Activated CD4-positive, alpha-beta T cell treated with anti-CD3 and anti-CD28 coated beads, Interleukin-2, amount 50 U/mL, for 1 hour (primary cell): ENCODE measurements at places on chromosomes 13 and 19.

DNA sequence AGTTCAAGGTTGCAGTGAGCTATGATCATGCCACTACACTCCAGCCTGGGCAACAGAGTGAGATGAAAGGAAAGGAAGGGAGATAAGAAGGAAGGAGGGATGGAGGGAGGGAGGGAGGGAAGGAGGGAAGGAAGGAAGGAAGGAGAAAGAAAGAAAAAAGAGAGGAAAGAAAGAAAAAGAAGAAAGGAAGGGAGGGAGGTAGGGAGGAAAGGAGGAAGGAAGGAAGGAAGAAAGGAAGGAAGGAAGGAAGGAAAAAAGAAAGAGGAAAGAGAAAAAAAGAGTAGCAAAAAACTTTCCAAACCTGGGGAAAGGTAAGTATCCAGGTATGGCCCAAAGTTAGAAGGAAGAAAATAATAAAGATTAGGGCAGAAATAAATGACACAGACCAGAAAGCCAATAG lies 7.1 kb downstream of the ZFP14 start:
- no peak for DNase-seq

DNA sequence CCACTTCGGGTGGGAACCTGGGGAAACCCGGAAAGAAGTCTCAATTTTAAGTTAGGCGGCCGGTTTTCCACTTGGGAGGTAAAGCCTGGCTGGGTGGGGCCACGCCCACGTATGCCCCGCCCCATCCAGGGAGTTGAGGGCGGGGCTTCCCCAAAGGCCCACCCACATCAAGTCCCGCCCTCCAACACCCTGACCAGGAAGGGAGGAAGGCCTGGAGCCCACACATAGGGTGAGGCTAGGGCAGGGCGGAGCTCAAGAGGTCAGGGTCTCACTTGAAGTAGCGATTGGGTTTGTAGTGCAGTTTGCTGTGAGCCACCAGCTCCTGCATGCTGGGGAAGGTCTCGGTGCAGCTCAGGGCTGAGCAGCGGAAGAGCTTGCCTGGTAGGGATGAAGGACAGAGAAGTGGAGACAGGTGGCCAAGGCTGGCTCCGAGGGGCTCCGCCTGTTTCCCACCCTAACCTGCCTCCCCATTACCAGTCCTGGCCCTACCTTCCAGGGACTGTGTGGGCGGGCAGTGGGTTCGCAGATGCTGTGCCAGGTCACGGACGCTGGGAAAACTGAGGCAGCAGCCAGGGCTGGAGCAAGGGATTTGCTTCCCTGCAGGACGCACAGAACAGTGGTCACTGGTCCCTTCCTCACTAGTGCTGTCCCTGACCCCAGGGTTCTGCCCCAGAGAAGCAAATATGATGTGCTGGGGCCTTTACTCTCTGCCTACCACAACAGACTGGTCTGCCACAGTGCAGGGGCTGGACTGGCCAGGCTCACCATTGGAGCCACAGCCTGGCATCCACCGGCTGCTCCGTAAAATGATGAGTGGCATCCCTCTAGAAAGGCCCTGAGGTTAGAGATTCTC lies 1.6 kb downstream of the ZNF414 start:
- DNase-seq, result no peak

- DNase-seq, result no peak
Observed at GRCh38 chr13:72286421-72286820, 419.4 kb upstream of the DACH1 start.

DNA sequence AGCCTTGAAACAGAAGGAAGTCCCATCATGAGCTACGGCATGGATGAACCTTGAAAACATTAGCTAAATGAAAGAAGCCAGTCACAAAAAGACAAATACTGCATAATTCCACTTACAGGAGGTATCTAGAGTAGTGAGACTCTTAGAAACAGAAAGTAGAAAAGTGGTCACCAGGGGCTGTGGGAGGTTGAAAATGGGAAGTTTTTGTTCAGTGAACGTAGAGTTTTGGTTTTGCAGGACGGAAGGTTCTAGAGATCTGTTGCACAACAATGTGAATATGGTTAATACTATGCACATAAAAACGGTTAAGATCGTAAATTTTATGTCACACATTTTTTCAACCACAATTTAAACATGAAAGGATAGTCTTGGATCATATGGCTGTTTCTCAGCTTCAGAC lies 11.9 kb upstream of the SLC10A2 start:
- DNase-seq, result no peak

- no peak for DNase-seq
Observed at GRCh38 chr19:57818378-57818777, 3.7 kb upstream of the ZNF552 start.

- DNase-seq, result no peak
Observed at GRCh38 chr13:39379118-39379517, 223.9 kb downstream of the LHFPL6 start.

GRCh38 chr13:29239653-29240525 lies 355.6 kb downstream of the SLC7A1 start:
- DNase-seq, result no peak

- DNase-seq, result no peak
Observed at GRCh38 chr13:110677731-110678545, 28.0 kb downstream of the CARS2 start.

- no peak for DNase-seq
Observed at GRCh38 chr19:18401580-18402112, 4.2 kb upstream of the LRRC25 start.

GRCh38 chr13:47351798-47352197 lies 454.9 kb upstream of the HTR2A start:
- DNase-seq, result no peak

- DNase-seq, result no peak
Observed at GRCh38 chr13:67353941-67354340, 123.8 kb upstream of the PCDH9 start.

DNA sequence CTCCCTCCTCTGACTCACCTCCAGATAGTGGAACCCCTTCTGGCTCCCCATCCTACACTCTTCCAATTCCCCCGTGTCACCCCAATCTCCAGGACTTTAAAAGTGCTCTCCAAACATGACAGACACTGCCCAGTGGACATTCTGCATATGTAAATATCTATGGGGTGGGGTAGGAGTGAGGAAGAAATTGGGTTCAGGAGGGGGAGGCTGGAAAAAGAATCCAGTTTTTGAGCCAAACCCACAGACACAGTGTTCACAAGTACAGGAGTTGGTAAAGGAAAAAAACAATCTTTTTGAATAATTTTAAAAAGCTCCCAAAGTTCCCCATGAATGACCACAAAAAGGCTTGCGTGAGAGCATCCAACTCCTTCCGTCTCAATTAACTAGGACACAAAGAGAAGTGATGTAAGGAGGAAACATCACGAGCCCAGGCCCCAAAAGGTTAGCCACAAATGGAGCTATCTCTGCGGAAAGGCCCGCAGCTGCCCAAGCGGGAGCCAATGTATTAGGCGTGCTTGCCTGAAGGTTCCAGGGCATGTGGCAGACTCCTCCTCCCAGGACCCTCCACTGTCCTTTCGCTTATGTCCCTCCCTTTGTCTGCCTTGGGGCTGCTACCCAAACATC lies 18.0 kb downstream of the ZC3H4 start:
- DNase-seq, result no peak

- no peak for DNase-seq
Observed at GRCh38 chr19:19672816-19673215, 4.2 kb downstream of the ZNF101 start.

DNA sequence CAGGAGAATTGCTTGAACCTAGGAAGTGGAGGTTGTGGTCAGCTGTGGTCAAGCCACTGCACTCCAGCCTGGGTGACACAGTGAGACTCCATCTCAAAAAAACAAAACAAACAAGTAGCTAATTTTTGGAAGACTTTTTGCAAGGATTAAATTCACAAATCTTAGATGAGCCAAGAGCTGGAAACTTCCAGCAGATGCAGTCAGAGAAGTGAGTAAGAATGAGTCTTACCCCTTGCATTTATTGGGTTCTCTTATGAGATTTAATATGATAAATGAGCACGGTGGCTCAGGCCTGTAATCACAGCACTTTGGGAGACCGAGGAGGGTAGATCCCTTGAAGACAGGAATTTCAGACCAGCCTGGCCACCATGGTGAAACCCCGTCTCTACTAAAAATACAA lies 44.9 kb upstream of the NBEA start:
- DNase-seq, result no peak

DNA sequence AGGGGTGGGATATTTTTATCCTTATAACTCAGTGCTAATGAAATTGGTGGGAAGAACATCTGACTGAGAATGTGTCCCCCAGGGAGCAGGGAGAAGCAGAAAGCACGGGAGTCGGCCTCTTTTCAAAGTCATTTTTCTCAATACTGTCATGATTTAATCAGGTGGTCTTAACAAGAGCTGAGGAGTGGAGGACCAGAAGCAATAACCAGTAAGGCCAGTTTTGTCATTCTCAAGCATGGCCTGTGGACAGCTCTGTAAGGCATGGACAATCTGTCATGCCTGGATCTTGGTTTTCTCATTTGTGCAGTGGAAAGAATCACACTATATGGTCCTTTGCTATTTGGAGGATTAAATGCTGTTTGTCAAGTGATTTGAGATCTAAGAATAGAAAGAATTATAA lies 99.7 kb downstream of the TNFSF11 start:
- no peak for DNase-seq

DNA sequence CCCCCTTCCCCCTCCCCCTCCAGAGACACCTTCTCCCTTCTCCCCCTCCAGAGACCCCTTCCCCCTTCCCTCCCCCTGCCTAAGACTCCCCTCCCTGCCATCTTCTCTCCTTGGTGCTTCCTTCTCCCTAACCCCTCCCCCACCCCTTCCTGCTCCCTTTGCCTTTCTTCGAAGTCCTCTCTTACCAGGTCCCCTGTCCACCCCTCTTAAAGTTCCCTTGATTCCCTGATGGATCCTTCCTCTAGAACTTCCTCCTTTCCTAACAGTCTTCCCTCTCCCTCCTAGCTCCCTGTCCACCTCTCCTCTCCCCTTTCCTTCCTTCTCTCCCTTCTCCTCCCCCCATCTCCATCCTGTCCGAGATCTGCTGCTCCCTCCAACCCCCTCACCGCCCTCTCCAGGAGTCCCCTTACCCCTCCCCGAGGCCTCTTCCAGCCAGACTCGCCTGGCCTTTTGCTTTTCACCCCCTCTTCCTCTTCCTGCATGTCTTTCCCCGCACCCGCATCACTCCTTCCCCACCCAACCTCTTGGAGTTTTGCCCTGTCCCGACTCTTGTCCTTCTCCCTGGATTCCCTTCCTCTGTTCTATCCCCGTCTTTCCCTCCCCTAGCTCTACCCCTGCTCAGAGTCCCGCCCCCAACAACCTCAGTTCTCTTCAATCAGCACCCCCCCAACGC lies 3.1 kb downstream of the TNFSF9 start:
- DNase-seq, result no peak

DNA sequence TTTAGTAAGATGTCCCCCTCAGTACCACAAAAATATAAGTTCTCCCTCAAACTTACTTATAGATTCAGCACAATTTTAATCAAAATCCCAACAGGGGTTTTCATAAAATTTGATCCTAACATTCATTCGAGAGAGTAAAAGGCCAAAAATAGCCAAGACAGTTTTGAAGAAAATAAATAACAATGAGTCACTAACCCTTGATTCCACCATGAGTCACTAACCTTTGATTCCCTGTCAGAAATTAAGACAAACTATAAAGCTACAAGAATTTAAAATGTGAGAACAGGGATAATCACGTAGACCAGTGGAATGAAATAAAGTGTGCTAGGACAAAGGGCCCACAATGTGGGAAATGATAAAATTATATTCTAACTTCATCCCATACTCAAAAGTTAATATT lies 320.3 kb downstream of the SUCLA2 start:
- no peak for DNase-seq

DNA sequence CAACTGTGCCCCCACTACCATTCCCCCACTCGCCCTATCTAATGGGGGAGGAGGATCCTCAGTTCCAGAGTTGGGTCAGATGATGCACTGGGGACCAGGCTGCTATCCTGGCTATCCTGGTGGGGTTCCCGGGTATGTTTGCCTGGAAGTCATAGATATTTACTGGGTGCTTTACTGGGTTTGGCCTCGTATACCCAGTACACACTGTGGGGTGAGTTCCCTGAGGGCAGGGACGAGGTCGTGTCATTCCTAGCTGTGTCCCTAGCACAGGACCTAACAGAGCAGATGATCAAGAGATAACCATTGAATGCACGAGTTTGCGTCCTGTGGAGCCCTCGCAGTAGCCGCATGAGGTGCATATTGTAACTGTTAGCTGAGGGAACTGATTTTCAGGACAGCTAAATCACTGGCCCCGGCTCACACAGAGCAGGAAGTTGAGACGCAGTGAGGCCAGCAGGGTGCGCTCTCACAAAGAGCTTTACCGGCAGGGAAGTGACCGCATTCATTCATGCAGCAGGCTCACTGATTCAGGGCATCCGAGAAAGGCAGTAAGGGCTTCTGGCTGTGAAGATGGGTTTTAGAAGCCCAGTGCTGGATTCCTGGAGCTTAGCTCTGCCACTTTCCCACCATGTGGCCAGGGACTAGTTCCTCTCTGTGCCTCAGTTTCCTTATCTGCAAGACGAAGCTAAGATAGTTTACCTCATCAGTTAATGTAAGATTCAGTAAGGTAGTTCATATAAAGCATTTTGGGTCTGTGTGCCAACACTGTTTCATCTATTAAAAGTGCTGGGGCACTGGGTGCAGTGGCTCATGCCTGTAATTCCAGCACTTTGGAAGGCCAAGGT lies 6.0 kb downstream of the RUVBL2 start:
- DNase-seq, result peak; percentile 74

GRCh38 chr19:15923702-15924101 lies 10.6 kb downstream of the CYP4F11 start:
- no peak for DNase-seq

GRCh38 chr13:51419001-51419636 lies 33.7 kb downstream of the INTS6 start:
- no peak for DNase-seq

GRCh38 chr19:48508729-48509411 lies 2.8 kb downstream of the LMTK3 start:
- DNase-seq, result no peak

GRCh38 chr19:44894052-44894400 lies 3.0 kb downstream of the TOMM40 start:
- DNase-seq, result no peak

GRCh38 chr13:43484432-43485225 lies 302.1 kb downstream of the ENOX1 start:
- DNase-seq, result no peak

GRCh38 chr13:61810065-61810464 lies 394.4 kb upstream of the PCDH20 start:
- no peak for DNase-seq

DNA sequence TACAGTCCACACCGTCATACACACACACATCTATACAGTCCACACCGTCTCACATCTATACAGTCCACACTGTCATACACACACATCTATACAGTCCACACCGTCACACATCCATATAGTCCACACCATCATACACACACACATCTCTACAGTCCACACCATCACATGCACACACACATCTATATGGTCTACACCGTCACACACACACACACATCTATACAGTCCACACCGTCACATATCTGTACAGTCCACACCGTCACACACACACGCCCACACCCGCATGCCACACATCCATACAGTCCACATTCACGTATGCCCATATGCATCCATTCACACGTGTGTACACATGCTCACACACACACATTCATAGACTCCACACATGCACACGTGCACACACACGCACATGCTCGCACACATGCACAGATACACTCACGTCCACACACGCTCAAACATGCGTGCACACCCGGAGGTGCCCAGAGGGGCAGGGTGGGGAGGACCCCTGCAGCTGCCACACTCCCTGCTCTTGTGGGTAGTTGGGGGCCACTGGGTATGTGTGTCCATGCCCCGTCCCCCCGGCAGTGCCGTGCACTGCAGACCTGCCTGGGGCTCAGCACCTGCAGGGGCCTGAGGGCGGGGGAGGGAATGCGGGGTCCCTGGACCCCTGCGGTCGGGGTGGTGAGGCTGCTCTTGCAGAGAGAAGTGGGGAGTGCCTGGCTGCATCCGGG lies 29.2 kb downstream of the PIAS4 start:
- no peak for DNase-seq

GRCh38 chr19:12411893-12412292 lies 10.8 kb upstream of the ZNF799 start:
- no peak for DNase-seq

- DNase-seq, result no peak
Observed at GRCh38 chr19:50567882-50568727, at the start of gene LRRC4B. TSS of gene LRRC4B (minus strand) at chr19:50568435. CDS start at chr19:50548838, 19,597 bp downstream.
